ENCODE measurements at places on chromosomes 2 and 18.

DNA sequence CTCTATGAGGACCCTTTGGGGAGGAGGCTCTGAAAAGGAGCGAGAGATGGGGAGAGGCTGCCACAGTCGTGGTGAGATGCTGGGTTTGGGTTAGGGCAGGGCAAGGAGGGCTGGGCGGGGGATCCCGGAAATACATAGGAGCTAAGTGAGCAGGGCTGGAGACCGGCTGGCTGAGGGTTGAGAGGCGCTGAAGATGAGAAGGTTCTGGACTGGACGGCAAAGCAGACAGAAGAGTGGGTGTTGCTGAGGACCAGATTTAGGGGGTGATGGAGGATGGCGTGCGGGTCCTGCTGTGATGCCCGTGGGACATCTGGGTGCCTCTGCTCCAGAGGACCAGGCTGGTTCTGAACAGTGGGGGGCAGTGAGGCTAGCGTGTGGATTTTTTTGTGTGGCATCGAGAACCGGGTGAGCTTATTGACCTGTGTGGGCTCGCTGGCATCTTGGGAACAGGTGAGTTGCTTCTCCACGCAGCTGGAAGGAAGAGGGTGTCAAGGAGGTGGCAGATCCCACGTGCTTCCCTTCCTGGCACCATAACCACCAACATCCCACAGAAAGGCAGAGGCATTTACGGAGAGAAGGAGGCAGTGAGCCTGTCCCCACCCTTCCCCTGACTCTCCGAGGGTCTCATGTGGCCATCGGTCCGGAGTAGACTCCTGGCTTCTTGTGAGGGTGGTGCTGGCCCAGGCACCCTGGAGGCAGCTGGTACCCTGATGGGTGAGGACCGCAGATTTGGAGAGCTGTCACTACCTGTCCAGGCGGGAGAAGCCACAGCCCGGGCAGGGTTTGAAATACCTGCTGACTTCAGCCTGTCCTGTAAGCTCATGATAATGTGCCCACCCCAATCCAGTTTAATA, 70.3 kb downstream of the ASB1 start:
- no peak for DNase-seq

- DNase-seq, result no peak
These were observed 18.7 kb upstream of the MAP4K3 start for GRCh38 chr2:39455826-39456225.

DNA sequence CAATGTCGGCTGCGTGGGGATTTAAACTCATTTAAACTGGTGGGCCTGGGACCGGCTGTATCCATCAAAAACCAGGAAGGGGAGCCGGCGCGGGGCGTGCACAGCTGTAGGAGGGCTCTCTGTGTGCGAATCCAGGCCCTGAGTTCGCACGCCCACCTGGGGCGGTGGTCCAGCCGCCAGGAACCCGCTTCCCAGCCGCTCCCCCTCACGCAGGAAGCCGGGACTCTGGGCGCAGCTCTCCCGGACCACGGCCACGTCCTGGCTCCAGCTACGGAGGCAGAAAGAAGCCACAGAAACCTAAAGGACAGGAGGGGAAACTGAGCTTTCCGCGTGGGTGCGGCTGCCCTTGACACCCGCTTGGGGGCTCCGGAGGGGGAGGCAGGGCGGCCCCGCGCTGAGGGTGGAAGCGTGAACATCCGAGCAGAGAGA, 80.6 kb downstream of the GFPT1 start:
- no peak for DNase-seq

- DNase-seq, result no peak
These were observed 85.8 kb downstream of the SH3RF3 start for GRCh38 chr2:109214651-109215371.

DNA sequence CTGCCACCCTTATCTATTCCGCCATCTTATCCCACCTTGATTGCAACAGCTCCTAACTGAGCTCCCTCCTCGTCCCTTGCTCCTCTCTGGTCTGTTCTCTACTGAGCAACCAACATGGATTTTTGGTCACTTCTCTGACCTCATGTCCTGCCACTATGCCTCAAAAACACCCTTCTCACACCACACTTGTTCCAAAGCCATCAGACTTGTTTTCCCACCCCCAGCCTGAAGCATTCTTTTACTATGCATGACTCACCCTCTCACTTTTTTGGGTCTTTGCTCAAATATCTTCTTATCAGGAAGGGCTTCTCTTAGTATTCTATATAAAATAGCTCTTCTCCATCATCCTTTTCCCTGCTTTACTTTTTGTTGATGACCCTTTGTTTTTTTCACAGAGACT, 2.7 kb upstream of the FAM237A start:
- no peak for DNase-seq

DNA sequence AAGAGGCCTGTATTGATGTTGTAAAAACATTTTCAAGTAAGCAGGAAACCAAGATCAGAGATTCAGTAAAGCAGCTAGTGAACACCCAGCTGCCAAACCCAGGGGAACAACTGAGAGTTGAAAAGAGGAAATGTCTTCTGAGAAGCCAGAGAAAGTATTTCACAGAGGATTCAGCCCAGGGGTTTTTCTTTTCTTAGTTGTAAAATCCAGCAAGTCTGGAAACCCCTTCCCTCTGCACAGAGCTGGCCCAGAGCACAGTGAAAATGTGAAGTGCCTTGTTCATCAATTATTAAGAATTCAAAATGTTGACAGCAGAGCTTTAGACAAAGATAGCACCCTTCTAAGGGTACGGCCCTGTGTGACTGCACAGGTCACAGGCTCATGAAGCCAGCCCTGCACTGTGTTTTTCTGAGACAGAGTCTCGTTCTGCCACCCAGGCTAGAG, 28.4 kb downstream of the AFF3 start:
- no peak for DNase-seq

- DNase-seq, result no peak
These were observed 500.6 kb upstream of the MYT1L start for GRCh38 chr2:2831633-2832032.

GRCh38 chr2:34188464-34189303, 589.6 kb upstream of the FAM98A start:
- no peak for DNase-seq

- DNase-seq, result no peak
These were observed 266.3 kb upstream of the LYPD1 start for GRCh38 chr2:132936261-132936660.

- DNase-seq, result no peak
These were observed 216.8 kb downstream of the UBE2E3 start for GRCh38 chr2:181197140-181197760.

GRCh38 chr2:170221317-170222288, 43.7 kb downstream of the MYO3B start:
- no peak for DNase-seq

GRCh38 chr2:75540994-75541393, 19.7 kb downstream of the EVA1A start:
- DNase-seq, result no peak

DNA sequence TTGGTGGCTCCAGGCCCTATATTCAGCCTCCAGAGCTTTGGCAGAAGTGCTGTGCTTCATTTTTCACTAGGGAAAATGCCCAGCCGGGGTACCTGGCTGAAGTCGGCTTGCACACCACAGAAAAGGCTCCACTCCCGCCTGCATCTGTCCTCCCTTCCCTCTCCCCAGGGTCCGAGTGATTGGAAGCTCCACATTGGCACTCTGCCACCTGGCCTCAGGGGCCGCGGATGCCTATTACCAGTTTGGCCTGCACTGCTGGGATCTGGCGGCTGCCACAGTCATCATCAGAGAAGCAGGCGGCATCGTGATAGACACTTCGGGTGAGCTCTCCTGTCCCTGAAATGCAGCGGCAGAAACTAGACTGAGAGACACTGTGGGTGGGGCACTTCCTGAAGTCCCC, 47.4 kb downstream of the IMPA2 start:
- no peak for DNase-seq

DNA sequence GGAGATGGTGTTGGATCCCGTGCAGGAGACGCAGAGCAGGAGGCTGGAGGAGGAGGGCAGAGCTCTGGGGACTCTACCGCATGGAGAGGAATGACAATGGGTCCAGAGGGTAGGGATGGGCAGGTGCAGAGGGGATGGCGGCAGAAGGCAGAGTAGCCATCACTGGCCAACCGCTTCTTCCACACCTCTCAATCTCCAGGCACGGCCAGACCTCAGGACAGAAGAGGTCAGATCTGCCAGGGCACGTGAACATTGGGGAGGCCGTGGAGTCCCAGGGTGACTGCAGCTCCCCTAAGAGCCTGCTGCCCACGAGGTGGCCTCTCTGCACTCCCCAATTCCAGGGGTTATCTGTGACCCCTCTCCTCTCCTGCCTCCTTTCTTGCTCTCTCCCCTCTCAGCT, 162.7 kb upstream of the HDAC4 start:
- no peak for DNase-seq

- DNase-seq, result no peak
These were observed 478.2 kb downstream of the ARHGAP15 start for GRCh38 chr2:143607231-143608062.

DNA sequence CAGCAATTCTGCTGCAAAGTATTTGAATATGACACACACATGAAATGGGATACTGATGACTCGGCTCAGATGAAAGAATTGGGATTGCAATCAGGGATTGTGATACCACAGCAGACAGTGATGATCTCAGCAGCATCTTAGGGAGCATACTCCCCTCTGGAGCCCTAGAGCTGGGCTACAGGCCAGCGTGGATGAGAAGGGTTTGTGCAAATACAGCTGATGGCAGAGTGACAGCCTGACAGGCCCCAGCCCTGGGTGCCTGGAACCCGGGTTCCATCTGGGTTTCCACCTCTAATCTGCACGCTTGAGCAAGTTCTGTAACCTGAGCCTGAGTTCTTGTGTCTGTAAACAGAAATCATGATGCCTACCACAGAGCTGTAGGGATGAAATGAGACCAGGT, 418.0 kb downstream of the LRATD1 start:
- DNase-seq, result no peak

DNA sequence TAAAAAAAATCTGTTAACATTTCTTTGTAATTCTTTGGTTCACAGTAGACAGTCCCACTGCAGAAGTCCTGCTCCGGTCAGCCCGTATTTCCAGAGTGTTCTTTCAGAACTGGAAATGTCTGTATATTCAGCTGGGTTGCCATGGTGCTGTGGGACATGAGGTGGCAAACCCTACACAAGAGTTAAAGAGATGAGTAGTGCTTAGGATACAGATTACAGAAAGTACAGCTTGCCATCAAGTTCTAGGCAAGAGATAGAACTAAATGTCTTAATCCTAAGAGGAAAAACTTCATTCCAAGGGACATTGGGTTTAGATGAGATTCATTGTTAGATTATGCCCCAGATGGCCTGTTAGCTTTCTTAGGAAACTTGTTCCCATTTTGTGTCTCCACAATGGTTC, 60.1 kb downstream of the FMNL2 start:
- DNase-seq, result no peak

GRCh38 chr2:239204136-239204875, 196.5 kb downstream of the HDAC4 start:
- DNase-seq, result no peak

DNA sequence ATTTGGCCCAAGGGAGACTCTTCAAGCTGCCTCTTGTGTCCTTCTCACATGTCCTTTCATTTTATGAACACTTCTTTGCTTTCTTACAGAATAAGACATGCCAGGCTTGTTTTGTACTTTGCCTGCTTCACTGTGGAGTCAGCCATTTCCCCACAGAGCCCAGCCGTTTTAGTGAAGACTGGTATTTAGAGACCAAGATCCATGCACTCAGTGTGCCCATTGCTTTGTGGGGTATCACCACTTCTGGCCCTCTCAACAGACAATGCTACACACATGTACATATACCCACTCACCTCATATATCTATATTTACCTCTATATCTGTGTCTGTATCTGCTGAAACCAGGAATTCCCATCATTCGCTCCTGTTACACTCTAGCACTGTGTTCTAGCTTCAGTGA, 74.1 kb downstream of the FARP2 start:
- no peak for DNase-seq

- no peak for DNase-seq
These were observed at the start of gene VWC2L for GRCh38 chr2:214410918-214411554. Gene VWC2L, plus strand, starts transcription at chr2:214411054. Its CDS starts 3,140 bp downstream, at chr2:214414194.

Data from cortex of kidney (tissue), 1 donor.